ENCODE measurements at places on chromosomes 5 and 9. TPM values are rescaled to one million over a fixed set of nuclear protein-coding genes. Genes with fewer than 3 reads are reported as not detected.
A peak's percentile ranks its signal among the peaks of the same experiment; 100 is the strongest.

DNA sequence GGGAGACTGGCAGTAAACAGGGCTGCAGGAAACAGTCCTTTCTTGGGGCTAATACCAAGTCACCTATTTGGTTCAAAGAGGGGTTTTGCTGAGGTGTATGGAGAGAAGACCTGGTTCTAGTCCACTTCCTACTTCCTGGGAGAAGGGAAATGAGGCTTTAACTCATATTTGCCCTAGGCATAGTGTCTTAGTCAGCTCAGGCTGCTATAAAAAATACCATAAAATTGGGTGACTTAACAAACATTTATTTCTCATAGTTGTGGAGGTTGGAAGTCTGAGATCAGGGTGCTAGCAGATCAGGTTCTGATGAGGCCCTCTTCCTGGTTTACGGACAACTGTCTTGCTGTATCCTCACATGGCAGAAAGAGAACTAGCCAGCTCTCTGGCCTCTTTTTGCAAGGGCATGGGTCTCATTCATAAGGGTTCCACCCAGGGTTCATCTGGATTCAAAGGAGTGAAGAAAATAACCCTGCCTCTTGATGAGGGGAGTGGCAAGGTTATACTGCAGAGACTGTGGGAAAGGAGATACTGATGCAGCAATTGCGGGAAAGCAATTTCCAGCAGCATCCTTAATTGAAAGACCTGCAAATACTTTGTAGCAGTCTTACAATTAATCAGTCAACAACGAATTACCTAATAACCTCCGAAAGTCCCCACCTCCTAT lies 40.5 kb downstream of the ANKDD1B start:
- DNase-seq: peak; percentile 53

DNA sequence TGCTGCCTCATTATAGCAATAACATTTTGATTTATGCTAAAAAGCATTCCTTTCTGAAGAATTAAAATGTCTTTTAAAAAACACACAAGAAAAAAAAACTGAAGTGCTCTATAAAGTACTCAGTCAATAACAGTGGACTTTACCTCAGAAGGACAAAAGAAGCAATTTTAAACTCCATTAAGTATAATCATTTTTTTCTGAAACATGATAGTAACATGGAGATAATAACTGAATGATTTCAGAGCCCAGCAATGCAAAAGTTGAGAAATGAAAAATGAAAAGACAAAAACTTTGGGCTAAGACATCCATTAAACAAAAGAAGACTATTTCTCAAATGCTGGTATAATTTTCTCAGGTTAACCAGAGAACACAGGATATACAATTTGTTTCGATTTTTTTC lies 78.7 kb downstream of the RFX3 start:
- no peak for DNase-seq

- DNase-seq: peak; percentile 31
Measured at GRCh38 chr5:54454602-54455001, 897 bp upstream of the HSPB3 start.

DNA sequence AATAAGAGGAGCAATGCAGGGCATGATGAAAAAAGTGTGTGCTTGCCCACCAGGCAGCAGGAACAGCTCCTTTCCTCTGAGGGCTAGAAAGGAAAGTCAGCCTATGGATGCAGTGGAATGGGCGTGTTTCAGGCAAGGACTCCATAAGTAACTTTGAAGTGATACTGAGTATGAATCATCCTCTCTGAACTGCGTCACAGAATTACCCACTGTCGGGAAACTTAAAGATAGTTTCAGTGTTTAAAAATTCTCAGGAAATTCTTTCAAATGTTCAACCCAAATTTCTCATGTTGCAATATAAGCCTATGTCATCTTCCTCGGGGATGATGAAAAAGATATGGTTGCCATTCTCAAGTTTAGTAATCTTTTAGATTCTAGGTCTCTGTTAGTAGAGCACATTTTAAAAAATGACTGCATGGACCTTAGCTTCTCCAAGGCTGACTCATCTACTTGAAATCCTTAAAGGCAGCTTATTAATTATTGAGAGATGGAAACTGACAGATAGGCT lies 27.7 kb downstream of the PTCD2 start:
- DNase-seq: peak; percentile 37

- peak; percentile 81 for DNase-seq
Measured at GRCh38 chr9:113154471-113154870, 3.7 kb downstream of the SLC31A2 start.

DNA sequence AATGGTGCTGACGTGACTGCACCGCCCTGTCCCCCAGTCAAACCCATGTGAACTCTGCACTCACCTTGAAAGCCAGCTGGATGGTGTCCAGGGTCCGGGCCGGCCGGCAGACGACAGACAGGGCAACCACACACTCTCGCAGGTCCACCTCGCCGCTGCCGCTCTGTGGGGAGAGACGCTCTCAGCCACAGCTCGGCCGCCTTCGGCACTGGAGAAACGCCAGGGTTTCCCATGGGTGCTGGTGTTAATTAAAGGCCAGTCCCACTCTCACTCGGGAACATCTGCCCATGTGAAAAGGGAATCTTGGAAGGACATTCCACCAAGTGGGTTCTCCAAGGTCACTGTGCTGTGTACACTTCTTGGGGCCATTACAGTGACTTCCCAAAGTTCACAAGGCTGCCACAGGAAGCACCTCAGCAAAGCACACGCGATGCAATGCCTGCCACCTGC lies 25.5 kb upstream of the SLC6A3 start:
- no peak for DNase-seq

DNA sequence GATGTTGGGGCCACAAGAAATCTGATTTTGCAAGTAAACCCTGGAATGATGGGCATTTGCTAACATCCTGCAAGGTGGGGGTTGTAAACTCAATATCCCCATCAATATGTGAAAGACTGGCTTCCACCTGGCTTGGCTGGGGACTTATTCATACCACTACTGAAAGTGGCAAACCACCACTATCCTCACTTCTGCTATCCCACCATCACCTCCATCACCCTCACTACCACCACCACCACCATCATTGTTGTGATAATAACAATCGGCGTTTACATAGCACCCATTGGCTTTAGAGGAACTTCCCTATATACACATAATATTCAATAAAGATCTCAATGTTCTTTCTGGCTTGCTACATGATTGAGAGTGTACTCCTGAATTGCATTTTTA lies 224.7 kb upstream of the DAP start:
- DNase-seq: no peak

DNA sequence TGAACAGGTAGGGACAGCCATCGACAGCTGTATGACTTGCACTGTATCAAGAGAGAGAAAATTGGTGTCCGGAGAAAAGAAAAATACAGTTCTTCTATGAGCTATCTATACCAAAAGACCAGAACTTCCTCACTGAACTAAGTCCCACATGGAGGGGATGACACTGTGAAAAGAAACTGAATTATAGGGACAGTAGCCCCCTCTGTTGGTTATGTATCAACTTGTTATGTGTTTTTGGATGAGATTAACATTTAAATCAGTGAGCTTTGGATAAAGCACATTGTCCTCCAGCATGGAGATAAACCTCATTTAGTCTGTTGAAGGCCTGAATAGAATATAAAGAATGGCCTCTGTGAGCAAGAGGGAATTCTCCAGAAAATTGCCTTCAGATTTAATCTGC lies 176.6 kb upstream of the SH3GL2 start:
- peak; percentile 32 for DNase-seq

DNA sequence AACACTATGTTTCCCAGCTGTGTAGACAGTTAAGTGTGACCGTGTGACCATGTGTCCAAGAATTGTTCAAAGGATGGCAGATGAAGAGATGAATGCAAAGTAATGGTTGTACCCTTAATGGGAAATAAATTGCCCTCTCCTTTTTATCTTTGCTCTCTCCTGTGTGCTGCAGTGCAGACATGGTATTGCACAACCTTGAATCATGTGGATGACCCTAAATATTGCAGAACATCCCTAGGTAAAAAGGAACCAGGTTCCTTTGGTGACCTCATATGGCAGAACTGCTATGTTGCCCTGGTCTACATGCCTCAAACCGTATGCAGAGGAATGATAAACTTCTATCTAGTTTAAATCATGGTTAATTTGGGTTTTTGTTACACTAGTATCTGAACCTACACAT lies 81.7 kb upstream of the CTNND2 start:
- no peak for DNase-seq

- DNase-seq: no peak
Measured at GRCh38 chr5:143713047-143714003, 98.6 kb upstream of the HMHB1 start.

DNA sequence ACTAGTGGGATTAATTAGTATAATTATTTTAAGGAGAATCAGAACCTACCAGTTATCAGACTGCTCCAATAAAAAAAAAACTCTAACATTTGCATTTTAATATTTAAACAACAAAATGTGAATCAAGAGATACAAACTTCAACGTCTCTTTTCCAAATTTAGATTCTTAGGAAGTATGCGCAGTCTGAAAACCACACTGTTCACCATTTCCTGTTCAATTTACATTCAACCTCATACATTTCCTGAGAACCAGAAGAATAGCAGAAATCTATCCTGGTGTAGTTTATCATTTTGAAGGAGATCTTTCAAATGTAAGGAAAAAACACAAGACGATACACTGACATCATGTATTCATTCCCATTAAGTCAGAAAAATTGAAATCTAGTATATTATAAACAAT lies 869.2 kb downstream of the EFNA5 start:
- DNase-seq: no peak

- peak; percentile 86 for DNase-seq
Measured at GRCh38 chr9:115952430-115953292, 200.9 kb upstream of the PAPPA start.

DNA sequence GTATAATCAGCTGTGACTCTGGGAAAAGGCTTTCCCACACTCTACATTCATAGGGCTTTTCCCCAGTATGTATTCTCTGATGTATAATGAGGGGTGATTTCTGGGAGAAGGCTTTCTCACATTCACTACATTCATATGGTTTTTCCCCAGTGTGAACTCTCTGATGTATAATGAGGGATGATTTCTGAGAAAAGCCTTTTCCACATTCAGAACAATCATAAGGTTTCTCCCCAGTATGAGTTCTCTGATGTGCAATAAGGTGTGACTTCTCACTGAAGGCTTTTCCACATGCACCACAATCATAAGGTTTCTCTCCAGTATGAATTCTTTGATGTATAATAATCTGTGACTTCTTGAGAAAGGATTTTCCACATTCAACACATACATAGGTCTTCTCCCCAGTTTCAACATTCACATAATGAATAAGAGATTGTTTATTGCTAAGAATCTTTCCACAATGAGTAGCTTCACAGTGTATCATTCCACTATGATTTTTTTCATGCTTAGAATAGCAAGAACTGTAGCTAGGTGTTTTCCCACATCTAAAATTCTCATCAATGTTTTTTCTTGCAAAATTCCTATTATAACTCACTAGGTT lies 26.7 kb upstream of the ZNF300 start:
- no peak for DNase-seq

GRCh38 chr5:133933670-133934295 lies 34.6 kb downstream of the C5orf15 start:
- no peak for DNase-seq

GRCh38 chr5:14270209-14270702 lies 127.1 kb downstream of the TRIO start:
- peak; percentile 87 for DNase-seq

DNA sequence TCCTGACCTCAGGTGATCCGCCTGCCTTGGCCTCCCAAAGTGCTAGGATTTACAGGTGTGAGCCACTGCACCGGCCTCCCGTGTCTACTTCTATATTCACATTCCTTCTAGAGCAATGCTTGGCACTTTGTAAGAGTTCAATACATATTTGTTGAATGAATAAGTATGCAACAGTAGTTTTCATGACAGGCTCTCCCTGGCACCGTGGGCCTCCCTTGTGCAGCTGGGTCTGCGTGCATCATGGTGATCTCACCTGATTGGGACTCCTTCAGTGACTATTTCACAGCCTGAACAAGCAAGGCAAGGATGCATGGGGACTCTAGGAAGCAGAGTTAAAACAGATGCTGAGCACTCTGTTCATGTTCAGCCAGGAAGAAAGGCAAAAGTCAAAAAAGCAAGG lies 6.8 kb upstream of the ZBTB34 start:
- peak; percentile 57 for DNase-seq

DNA sequence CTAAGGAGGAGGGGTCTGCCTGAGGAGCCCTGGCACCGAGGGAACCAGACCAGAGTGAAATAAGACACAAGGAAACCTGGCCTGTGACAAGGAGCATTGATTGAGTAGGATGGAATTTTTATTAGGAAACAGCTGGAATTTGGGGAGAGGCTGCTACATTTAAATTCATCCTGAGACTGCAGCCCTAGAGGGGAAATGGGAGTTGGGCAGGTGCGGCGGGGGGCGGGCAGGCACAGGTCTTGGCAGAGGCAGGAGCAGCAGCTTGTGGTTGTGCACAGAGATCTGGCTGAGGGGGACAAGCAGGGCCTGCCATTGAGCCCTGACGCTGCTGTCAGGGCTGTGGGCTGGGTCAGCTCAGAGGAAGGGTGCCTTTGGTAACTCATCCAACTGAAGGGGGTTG lies 71.6 kb downstream of the PCDH1 start:
- no peak for DNase-seq

DNA sequence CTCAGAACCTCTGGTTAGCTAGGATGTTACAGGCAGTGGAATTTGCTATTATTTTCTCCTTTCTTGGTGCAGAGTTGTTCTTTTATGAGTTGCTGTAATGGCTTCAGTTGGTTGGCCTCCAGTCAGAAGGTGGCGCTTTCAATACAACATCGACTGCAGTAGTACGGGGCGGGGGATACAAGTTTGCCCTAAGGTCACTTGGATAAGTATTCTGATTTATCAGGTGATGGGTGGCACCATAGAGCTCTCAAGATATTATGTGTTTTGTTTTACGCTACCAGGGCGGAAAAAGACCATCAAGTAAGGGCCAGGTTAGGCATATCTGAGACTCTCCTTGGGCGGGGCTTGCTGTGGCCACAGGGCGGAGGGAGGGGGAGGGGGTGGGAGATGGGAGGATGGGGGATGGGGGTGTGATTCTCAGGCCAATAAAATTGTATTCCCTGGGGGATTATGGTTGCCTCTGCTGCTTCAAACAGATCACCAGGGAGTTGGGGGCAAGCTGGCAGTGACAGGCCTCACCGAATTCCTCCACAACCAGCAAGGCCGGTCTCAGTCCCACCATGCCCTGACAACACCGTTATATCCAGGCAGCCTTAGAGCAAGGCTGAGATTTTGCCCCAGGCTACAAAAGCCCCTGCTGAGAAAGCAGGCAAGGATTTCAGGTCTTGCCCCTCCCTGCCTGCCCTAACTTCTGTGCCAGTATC lies 15.9 kb upstream of the RNF38 start:
- DNase-seq: no peak

GRCh38 chr5:111301264-111301663 lies 77.1 kb downstream of the CAMK4 start:
- DNase-seq: no peak

GRCh38 chr9:109796078-109796477 lies 16.1 kb downstream of the PALM2AKAP2 start:
- DNase-seq: no peak

The TRPM6 gene
- 0.49 TPM for total RNA-seq

The DDX31 gene
- total RNA-seq: 18.0 TPM

The GABBR2 gene
- total RNA-seq: not detected

The C5orf52 gene
- not detected for total RNA-seq

The MCTP1 gene
- 0.02 TPM for total RNA-seq

The HK3 gene
- total RNA-seq: not detected

The PPP3R2 gene
- total RNA-seq: not detected

The DMRTA1 gene
- total RNA-seq: 3.1 TPM

The TAF11L10 gene
- not detected for total RNA-seq

The ALDH1B1 gene
- total RNA-seq: 34.7 TPM

The FBP1 gene
- not detected for total RNA-seq

The ZNF454 gene
- total RNA-seq: 0.54 TPM

The CDKN2B gene
- 24.1 TPM for total RNA-seq

Measured in M059J (cell line).